ENCODE measurements at places on chromosomes 6 and 20.

DNA sequence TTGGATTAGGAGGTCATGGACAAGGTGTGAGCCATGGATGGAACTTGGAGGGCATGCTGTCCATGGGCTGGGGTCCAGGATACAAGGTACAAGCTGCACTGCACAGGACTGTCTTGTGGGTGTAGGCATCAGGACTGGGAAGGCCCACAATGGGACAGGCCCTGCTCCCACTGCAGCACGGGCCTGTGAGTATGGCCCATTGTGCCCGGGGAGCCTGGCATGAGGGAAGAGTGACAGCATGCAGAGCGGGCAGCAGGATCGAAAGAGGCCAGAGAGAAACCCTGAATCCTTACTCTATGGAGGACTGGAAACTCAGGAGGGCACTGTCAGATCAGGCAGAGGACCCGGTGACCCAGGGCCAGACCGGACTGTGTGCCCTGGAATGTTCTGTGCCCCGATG lies 211.3 kb downstream of the PREX1 start:
- DNase-seq, result no peak

- no peak for DNase-seq
Measured at GRCh38 chr6:25180630-25181349, 98.4 kb upstream of the CARMIL1 start.

- no peak for DNase-seq
Measured at GRCh38 chr20:9243986-9244385, 175.1 kb downstream of the PLCB4 start.

GRCh38 chr6:93721386-93722048 lies 302.2 kb upstream of the EPHA7 start:
- no peak for DNase-seq

DNA sequence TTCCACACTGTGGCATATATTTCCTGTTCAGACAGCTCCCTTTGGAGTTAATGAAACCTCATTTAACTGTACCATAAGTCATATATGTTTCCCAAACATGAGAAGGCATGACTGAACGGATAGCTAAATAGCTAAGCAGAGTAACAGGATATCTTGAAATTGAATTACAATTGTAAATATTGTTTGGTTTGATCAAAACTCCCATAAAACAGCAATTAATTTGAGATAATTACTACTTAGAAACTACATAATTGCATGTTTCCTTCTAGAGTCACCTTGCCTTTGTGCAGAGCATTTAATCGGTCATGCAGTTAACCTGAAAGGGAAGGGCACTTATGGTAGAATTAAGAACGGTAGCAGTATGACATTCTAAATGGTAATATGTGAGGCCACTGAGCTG lies 179.0 kb upstream of the MAP3K7 start:
- no peak for DNase-seq
